ENCODE measurements at places on chromosomes 11 and 22. TPM values are rescaled to one million over a fixed set of nuclear protein-coding genes. Genes with fewer than 3 reads are reported as not detected.

DNA sequence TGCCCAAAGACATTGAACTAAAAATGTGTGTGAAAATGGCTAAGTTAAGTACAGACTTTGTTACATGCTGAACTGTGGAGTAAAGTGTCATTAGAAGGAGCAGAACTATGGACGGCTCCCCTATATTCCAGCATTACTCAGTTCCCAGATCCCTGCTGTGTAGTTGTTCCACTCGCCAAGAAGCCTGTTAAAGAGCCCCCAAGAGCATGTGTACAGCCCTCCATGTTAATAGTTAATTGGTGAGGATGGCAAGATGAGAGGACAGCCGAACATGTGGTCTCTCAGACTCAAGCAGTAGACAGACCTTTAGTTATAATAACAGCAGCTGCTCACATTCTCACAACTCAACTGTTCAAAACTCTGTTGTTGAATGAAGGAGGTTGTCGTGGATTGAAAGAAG, 127.4 kb downstream of the ELP4 start:
- no peak for DNase-seq

DNA sequence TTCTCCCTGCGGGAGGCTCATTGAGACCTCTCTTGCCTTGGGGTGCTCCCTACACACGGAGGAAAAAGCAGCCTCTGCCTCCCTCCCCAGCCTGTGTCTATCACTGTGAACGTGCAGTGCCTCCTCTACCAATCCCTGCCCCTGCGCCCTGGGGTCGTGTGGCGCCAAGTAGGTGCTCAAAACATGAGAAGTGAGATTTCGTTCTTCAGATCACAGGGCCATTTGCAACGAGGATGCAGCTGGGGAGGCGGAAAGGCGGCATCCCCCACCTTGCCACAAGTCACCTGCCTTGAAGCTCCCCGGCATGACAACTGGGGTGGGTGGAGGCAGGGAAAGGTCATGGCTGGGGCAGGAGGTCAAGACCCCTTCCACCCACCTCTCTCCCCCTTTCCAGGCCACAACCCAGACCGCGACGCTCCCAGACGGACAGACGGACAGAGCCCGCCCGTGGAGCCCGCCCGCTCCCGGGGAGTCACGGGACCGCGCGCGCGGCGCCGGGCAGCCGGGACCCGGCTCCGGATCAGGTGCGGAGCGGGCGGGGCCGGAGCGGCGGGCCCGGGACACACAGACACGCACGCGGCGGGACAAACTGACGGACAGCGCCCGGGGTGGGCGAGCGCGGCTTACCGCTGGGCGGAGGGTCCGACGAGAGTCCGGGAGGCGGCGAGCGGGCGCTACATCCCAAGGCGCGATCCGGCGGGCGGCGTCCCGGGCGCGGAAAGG, 485 bp downstream of the KCNJ4 start:
- DNase-seq, result no peak

DNA sequence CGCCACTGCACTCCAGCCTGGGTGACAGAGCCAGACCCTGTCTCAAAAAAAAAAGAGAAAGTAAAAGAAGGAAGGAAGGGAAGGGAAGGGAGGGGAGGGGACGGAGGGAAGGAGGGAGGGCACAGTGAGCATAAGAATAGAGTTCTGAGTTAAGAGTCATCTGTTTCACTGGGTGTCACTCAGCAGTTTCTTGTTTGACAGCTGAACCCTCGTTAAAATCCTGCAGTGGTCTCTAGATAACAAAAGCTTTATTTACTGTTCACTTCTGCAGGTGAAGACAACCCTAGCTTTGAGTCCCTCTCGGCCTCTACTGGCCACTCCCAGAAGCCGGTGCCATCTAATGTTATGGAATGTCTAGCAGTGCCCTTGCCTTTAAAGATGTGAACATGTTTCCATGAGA, 71.2 kb downstream of the CLPB start:
- no peak for DNase-seq

- DNase-seq, result no peak
These were observed 32.6 kb upstream of the KCNQ1OT1 start for GRCh38 chr11:2732261-2732939.

DNA sequence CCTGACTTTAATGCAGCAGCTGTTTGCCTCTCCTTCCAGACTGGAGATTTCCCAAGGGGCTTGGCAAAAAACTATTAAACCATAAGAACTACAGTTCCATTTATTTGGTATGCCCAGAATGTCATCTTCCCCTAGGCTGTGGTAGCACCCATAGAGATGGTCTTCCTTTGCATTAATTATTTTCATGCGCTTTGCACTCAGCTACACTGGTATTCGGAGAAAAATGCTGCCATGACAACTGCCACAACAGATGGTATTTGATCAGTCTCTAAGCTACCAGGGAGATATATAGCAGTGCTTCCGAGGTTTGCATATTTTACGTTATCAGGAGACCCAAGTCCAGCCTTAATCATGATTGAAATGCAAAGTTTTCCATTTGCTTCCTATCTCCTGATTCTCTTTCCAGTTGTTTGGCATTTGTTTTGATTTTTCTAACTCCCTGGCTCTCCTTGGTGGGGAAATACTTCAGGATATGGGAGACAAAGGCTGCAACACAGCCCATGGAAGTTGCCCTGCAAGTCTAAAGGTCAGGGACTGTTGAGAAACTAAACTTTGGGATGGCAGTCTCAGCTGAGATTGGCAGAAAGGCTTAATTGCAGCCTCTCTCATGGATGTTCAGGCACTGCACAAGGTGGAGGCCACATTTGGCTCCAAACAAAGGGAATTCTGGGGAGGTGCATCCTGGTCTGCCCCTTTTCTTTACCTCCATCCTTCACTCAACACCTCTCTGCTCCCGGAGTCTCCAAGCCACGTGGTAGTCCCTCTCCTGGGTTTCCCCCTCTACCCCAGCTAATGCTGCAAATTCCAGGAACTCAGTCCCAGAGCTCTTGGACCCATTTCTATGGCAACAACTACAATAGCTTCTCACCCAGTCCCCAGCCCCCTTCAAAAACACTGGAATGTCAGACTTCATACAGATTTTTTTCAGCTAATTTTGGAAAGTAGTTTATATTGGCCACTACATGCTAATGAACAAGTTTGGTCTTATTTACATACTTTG, 151.8 kb downstream of the NAV2 start:
- peak; percentile 73 for DNase-seq

DNA sequence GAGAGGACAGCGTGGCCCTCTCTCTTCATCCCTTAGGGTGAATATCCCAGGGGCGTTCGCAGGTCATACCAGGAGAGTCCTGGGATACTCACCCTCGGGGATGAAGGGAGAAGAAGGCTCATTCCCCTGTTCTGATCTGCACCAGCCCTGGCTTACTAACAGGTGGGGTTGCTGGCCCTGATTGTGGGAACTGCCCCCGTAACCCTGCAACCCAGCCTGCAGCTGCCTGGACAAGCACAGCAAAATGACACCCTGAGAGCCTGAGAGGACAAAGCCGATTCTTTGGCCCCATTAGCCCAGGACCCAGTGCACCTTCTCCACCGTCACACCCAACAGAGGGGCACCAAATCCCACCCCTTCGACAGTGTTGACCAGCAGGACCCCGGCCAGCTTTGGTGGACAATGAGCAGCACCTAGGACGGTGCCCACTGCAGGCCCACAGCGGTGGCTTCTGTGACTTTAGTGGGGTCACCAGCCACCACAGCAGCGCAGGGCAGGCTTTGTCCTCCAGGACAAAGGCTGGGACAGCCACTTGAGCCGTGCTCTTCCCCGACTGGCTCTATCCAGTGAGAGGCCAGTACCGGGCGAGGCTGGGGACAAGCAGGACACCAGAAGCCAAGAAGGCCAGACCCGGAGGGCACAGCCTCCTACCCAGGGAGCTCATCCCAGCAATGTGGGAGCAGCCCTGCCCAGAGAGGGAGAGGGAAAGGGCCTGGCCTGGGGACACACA, 98.5 kb upstream of the RTL6 start:
- DNase-seq, result no peak

DNA sequence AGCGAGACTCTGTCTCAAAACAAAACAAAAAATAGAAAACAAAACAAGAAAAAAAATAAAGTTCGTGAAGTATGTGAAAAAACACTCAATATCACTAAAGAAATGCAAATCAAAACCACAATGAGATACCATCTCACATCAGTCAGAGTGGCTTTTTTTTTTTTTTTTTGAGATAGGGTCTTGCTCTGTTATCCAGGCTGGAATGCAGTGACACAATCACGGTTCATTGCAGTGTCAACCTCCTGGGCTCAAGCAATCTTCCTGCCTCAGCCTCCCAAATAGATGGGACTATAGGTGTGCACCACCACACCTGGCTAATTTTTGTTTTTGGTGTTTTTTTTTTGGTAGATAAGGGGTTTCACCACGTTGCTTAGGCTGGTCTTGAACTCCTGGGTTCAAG, 37.5 kb downstream of the ATG16L2 start:
- DNase-seq, result no peak

GRCh38 chr22:45073064-45073463, 63.3 kb upstream of the PHF21B start:
- no peak for DNase-seq

SPTBN2 gene
- total RNA-seq, result 55.1 TPM

TEX12 gene
- total RNA-seq, result not detected

C1QTNF4 gene
- total RNA-seq, result 0.45 TPM

NLRX1 gene
- 13.1 TPM for total RNA-seq

FOLR3 gene
- 0.81 TPM for total RNA-seq

CDCA5 gene
- total RNA-seq, result 0.75 TPM

BATF2 gene
- total RNA-seq, result 2.4 TPM
